ENCODE measurements at places on chromosomes 1 and 21.

- DNase-seq, result no peak
Observed at GRCh38 chr1:12275370-12275769, 45.5 kb downstream of the VPS13D start.

DNA sequence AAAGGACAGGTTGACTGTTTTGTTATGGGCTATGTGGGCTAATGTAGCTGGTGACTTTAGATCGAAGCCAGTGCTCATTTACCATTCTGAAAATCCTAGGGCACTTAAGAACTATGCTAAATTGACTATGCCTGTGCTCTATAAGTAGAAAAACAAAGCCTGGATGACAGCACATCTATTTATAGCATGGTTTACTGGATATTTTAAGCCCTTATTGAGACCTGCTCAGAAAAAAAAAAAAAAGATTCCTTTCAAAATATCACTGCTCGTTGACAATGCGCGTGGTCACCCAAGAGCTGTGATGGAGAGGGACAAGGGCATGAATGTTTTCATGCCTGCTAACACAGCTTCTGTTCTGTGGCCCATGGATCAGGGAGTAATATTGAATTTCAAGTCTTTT is 48.1 kb downstream of the CAMSAP2 start:
- DNase-seq, result no peak

GRCh38 chr1:241706967-241707366 is 54.9 kb downstream of the WDR64 start:
- DNase-seq, result no peak

DNA sequence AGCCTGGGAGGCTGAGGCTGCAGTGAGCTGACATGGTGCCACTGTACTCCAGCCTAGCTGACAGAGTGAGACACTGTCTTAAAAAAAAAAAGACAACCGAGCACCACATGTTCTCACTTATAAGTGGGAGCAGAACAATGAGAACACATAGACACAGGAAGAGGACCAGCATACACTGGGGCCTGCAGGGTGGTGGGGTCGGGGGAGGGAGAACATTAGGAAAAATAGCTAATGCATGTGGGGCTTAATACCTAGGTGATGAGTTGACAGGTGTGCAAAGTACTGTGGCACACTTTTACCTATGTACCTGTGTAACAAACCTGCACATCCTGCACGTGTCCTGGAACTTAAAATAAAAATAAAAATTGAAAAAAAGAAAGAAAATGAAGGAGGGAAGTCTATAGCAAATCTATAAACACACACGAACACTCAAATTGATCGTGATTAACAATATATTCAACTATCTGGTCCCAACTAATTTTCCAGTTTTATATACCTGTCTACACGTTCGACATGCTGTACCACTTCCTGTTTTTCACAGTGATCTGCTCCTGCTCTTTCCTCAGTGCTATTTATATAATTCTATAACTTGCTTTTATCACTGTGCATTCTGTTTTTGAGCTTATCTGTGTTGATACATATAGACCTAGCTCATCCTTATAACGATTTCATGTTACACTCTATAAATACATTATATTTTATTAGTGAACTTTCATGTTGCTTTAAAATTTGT is 27.2 kb downstream of the AK5 start:
- no peak for DNase-seq

DNA sequence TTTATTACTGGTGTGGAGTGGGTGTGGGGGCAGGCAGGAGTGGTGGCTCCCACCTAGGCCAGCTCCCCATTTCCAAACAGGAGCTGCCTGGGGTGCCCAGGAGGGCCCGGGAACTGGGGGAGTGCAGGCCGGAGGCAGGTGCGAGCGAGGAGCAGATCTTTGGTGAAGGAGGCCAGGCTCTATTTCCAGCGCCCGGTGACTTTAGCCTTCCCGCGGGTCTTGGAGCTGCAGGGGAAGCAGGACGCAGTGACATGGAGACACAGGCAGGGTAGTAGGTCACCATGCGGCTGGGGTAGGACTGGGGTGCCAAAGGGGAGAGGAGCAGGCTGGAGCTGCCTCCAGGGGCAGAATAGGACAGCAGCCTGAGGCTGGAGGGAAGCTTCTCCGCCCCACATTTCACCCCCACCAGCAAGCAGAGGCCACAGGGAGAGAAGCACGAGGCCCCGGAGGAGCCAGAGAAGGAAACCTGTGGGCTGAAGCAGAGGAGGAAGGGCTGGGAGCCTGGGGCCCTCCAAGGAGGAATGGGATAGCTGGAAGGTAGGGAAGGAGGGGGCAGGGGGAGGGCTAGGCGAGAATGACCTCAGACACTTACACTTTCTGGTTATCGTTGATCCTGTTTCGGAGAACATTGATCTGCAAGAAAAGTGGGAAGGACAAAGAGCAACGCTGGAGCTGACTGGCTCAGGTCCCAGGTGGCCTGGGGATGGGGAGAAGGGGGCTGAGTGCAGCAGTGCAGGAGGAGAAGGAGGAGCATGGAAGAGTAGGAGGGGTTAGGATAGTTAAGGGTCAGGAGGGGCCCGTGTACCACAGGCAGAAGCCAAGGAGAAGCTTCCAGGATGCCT is 18.2 kb downstream of the TNNT2 start:
- no peak for DNase-seq

- no peak for DNase-seq
Observed at GRCh38 chr21:38937286-38937790, 131.6 kb downstream of the ETS2 start.

DNA sequence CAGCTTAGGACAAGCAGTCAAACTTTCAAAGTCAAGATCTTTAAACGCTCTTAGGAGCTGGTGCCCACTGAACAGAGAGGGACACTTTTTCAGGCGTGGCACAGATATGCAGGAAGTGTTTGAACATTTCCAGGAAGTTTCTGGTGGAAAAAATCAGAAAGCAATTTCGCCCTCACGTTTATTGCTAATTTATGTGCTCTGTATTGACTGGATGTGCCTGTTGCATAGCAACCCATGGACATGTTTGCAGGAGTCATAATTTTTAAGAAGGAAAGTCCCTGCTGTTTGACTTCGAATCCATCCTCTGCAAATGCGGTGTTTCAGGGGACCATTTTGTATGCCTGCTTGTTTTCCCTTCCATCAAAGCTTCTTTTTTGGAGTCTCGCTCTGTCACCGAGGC is 239.9 kb upstream of the IRF2BP2 start:
- DNase-seq, result no peak

Data from left lobe of liver (tissue), 2 donors.